Ecto neural progenitor cell (in vitro differentiated cells): ENCODE measurements at places on chromosomes 1 and 21.

- DNase-seq: no peak
Observed at GRCh38 chr1:107110326-107110725, 30.5 kb upstream of the NTNG1 start.

DNA sequence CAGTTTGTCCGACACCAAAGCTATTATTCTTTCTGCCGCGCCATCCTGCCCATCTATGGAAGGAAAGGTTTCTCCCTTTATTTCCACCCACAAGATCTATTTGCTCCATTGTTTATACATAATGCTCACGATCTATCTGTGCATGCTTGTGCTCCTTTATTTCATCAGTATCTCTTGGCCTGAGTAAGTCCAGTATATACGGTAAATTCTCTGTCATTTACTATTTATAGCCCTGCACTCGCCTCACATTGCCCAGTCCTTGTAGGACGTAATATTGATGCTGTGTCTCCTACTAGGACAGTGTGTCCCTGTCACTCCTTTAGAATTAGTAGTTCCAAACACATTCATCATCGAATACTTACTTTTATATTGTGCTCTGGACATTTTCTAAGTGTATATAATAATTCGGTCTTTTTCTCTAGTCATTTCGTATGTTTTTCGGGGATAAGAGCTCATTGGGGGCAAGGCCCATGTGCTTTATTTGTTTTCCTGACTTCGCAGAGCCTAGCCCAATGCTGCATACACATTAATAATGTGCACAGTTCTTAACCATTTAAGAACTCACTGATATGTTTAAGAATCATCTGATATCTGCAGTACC is 3.1 kb upstream of the NID1 start:
- no peak for DNase-seq

- DNase-seq: no peak
Observed at GRCh38 chr1:179935909-179936496, 18.6 kb upstream of the CEP350 start.

DNA sequence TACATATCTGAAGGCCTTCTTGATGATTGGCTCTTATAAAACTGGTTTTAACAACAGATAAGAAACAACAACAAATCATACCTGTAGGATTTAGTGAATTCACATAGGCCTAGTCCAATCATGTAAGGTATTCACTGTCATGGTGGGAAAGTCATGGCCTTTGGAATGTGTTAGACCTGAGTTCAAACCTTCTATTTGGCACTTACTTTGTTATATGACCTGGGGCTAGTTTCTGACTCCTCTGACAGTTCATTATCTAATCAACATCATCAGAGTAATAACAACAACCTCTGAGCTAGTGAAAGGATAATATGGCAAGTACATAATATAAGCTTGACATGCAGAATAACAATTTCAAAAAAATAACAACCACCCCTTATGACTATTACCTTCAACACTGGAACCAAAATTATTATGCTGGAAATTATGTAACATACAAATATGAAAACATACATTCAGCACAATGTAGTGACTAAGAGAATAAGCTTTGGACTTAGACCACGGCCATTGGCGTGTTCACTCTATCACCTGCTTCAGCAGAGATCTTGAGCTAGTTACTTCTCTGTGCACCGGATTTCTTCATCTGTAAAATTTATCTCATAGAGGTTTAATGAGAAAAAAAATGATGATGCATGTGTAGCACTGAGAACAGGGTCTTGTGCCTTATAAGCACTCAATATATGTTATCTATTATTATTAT is 597.6 kb downstream of the LMO4 start:
- no peak for DNase-seq

DNA sequence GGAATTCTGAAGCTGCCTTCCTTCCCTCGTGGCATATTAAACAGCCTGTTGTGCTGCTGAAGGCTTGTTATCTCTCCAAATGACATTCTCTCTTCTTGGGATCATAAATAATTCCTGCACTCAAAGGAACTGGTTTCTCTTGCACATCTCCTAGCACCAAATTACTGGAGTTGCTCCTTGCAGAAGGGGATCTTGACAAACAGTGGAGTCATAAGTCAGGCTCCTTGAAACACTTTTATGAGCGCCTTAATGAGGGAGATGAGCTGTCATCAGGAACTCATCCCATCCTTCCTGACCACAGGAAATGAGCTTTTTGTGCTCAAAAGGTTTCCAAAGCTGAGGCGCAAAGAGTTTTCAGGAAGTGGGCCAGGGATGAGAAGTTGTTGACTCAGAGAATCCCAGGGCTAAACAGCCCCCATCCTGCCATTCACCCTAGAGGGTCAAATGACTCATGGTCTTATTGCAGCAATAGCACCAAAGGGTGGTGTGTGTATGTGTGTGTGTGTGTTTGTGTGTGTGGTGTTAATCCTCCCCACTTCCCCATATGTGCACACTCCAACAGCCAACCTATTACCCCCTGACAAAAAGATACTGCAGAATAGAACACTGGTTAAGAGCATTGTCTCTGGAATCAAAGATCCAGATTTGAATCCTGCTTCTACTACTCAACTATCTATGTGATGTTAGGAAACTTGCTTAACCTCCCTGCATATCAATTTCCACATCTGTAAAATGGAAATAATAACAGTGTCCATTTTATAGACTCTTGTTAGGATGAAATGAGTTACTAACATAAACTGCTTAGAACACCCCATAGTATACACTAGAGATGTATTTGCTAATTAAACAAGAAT is 2.8 kb upstream of the PHC2 start:
- no peak for DNase-seq

GRCh38 chr1:160740133-160740688 is 1.2 kb downstream of the SLAMF7 start:
- no peak for DNase-seq

GRCh38 chr1:70970407-70970806 is 77.2 kb downstream of the PTGER3 start:
- no peak for DNase-seq

GRCh38 chr1:66412704-66413103 is 121.2 kb upstream of the SGIP1 start:
- DNase-seq: no peak
